Astrocyte (in vitro differentiated cells and primary cell): ENCODE measurements at places on chromosomes 4 and X.

GRCh38 chrX:118637997-118638396 lies 89.4 kb upstream of the IL13RA1 start:
- no peak for DNase-seq

DNA sequence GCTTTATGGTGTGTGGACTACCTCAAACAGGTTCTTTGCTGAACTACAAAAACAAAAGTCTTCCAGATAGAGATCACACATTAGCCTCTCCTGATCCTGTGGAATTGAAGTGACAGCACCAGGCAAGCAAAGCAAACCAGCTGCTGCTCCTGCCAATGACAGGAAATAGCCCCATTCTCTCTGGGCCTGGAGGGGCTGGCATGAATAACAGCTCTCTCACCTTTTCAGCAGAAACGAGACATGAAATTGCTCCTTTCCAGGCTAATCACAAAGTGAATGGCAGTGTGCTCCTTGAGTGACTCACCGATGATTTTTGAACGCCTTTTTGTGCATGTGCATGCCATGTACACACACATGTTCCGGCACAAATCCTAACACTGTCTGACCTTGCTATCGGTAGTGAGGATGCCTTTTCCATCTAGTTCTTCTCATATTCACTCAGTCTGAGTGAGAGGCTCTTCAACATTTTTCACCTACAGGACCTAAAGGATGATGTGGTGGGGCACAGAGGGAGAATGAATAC lies 24.4 kb downstream of the MFAP3L start:
- no peak for DNase-seq

DNA sequence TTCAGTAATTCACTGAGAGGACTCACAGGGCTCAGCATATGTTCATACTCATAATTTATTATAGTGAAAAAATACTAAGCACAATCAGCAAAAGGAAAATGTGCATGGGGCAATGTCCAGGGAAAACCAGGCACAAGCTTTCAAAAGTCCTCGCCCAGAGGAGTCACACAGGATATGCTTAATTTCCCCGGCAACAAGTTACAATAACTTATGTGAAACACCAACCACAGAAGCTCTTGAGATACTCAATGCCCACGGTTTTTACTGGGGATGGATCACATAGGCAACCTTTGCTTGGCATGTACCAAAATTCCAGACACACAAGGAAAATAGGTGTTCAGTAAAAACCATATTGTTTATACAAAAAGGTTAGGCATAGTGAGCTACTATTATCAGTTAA lies 38.5 kb upstream of the STPG2 start:
- peak; percentile 5 for DNase-seq

- peak; percentile 98 for DNase-seq
Observed at GRCh38 chr4:185792384-185793115, 19.4 kb downstream of the SORBS2 start.

GRCh38 chrX:35458142-35458541 lies 340.0 kb upstream of the MAGEB16 start:
- no peak for DNase-seq

DNA sequence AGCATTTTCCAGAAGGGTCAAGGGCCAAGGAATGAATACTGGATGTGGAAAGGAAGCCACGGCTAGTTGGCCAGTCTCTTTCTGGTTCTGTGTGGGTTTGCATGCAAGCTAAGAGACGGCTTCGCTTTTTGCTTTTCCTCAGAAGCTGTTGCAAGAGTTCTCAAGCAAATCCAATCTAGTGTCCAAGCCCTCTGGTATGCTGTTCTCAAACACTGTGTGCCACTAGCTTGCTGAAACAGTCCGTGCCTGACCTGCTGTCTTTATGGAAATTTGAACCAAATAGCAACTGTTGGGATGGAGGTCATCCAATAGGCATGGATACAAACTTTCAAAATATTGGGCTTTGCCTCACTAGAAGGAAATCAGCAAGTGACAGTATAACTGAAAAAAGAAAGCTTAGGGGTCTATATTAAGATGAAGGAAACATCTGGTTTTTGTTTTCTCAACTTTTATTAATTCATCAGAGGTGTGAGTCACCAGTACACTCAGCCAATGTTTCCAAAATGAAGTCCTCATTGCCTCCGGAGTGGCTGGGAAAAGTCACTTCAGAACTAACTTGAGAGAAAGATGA lies 70.5 kb downstream of the SLC9A6 start:
- peak; percentile 69 for DNase-seq

- DNase-seq: no peak
Observed at GRCh38 chr4:76513482-76513881, 78.5 kb downstream of the SHROOM3 start.

DNA sequence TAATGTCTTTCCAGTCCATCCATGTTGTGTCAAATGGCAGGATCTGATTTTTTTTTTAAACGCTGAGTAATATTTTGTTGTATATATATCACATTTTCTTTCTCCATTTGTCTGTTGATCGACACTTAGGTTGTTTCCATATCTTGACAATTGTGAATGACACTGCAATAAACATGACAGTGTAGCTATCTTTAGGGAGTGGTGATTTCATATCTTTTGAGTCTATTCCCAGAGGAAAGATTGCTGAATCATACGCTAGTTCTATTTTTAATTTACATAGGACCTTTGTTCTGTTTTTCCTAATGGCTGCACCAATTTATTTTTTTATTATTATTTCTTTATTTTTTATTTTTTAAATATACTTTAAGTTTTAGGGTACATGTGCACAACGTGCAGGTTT lies 470.7 kb downstream of the CCSER1 start:
- DNase-seq: no peak

DNA sequence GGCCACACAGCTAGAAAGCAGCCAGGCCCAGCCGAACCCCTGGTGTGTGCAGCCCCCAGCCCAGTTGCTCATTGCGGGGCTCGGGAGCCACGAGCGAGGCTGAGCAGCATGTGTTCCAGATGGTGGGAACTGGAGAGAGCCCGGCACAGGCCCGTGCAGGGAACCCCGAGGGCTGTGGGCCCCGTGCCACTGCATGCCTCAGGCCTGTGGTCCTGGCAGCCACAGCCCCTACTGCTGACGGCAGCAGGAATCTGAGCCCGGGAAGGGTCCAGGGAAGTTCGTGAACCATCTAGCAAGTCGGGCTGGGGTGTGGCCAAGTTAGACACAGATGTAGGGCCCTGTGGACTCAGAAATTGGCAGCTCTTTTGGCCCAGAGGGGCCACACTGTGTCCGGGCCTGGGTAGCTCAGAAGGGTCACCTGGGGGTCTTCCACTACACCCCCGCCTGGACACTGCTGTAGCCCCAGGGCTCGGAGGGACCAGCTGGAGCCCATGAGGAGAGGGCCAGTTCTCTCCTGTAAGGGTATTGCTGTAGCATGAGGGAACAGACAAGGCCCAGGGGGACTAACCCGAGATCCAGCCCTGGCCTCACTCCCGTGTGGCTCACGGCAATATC lies 12.1 kb downstream of the HTRA3 start:
- DNase-seq: peak; percentile 87

DNA sequence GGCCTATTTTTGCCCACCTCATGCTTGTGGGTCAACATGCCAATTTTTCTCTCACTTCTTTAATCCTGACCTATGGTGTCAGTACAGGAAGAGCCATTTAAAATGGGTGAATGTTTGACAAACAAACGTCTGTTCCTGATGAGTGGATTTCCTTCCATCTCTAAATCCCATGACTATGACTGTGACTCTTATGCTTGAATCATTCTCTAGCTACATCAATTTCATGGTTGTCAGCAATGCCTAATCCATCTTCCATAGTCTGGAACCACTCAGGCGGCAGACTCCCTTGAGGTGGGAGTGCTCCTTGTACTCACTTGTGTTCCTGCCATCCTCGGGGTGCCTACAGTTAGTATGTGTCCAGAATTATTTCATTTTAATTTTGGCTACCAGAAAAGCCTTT lies 194.9 kb upstream of the RPS6KA3 start:
- DNase-seq: peak; percentile 78

GRCh38 chr4:5096261-5096660 lies 45.0 kb downstream of the STK32B start:
- no peak for DNase-seq

DNA sequence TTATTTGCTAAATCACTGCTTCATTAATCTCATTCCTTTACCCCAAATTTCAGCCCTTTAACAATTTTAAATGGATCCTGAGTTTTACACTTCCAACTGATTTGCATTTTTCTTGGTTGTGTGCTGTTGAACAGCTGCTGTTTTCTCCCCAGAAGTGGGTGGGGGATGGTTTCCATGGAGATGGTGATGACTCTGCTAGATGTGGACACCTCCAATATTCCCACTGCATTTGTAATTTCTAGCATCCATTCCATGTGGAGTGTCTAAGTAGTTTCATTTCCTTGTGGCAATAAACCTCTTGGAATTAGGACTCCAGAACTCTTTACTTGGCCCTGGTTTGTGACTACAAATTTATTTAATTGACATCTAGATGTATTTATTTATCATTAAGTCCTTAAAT lies 330.4 kb downstream of the GBA3 start:
- DNase-seq: no peak

- no peak for DNase-seq
Observed at GRCh38 chr4:3116955-3117354, 42.5 kb downstream of the HTT start.

DNA sequence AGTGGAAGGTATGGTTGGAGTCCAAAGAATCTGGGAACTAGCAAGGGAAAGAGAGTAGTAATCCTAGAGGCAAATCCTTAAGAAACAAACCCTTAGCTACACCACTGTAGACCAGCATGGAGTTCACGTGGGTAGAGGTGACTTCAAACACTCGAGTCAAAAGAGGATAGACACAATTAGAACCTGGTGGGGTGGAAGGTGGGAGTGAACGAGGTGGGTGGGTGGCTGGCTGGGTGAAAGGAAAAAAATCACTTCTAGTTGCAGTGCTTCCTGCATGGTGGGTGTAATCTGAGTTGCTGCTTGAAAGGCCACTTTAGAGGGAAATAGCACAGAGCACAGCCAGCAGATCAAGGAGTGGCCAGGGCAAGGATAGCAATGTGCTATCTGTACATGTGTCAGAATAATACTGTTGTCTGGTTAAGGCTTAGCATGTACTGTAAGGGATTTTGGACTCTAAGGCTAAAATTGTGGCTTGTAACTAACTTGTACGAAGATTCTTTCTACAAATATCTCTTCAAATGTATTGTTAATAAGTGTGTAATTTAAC lies 356.2 kb downstream of the GRIA2 start:
- DNase-seq: no peak

- no peak for DNase-seq
Observed at GRCh38 chr4:143654571-143654970, 45.9 kb downstream of the FREM3 start.

DNA sequence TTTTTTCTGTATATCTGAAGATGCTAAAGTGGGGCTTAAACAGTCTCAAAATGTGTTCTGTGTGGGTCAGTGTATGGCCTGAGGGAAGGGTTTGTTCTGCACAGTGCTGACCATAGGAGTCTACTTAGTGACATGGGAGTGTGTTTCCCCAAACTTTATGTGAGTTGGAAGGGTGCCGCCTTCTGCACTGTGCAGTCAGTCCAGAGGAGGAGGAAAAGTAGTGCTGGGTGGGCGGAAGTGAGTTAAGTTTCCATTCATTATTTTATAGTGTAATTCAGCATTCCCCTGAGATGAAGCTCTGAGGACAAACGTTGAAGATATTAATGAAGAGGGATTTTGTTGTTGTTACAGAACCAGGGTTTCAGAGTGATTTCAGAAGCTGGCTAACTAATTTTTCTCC lies 2.9 kb downstream of the CHST7 start:
- DNase-seq: no peak

GRCh38 chr4:97185233-97185632 lies 958.0 kb downstream of the STPG2 start:
- no peak for DNase-seq
